ENCODE measurements at places on chromosomes 2 and 18. TPM values are rescaled to one million over a fixed set of nuclear protein-coding genes. Genes with fewer than 3 reads are reported as not detected.

DNA sequence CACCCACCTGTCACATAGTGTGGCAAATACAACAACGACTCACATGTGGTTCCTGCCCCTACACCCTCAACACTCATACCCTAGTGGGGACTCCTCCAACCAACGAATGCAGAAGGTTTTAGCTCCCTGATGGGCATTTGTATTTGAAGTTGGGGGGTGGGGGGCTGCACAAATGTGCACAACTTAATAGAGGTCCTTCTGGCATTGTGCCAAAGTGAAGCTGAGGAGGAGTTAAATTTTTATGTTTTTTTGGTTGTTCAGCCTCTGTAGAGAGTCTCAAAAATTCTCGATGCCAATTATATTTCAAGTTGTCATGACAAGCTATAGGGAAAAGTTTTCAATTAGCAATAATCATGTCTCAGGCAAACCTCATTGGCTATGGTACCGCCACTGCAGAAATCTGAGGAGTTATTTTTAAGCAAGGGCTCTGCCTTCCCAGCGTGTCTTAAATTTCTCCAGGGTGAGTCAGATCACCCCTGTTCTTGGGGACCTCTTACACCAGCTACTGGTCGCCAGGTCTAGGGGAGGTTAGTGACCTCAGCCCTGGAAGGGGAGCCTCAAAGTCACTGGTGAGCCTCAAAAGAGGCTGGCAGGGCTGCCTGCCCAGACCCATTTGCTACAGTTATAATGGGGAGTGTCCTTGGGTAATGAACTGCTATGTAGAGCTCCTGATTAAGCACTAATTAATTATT, 102.7 kb upstream of the TAF1B start:
- peaks cover 39% of the 10 kb centered on the region for H3K4me1 ChIP-seq
- no peaks in the 10 kb centered on the region for H3K36me3 ChIP-seq
- no peak for DNase-seq
- no peak overlapping the region for H3K27ac ChIP-seq
- no peak overlapping the region for H3K4me3 ChIP-seq

Gene CHST10
- total RNA-seq, result 7.8 TPM

GRCh38 chr2:28505361-28505760, 9.5 kb downstream of the PLB1 start:
- no peaks in the 10 kb centered on the region for H3K36me3 ChIP-seq
- no peak overlapping the region for H3K27ac ChIP-seq
- peaks cover 6% of the 10 kb centered on the region for H3K27me3 ChIP-seq

- no peaks in the 10 kb centered on the region for H3K4me1 ChIP-seq
- H3K27ac ChIP-seq, result no peak overlapping the region
- no peak for DNase-seq
- no peak overlapping the region for H3K4me3 ChIP-seq
- H3K27me3 ChIP-seq, result no peaks in the 10 kb centered on the region
Measured at GRCh38 chr2:77479395-77479794, 42.8 kb downstream of the LRRTM4 start.

- no peak for DNase-seq
- H3K4me3 ChIP-seq, result no peak overlapping the region
- no peak overlapping the region for H3K27ac ChIP-seq
- H3K36me3 ChIP-seq, result no peaks in the 10 kb centered on the region
Measured at GRCh38 chr2:19068206-19068605, 290.2 kb downstream of the OSR1 start.

GRCh38 chr18:45374878-45375630, 240.2 kb upstream of the SLC14A2 start:
- no peak overlapping the region for H3K27ac ChIP-seq
- H3K4me1 ChIP-seq, result no peaks in the 10 kb centered on the region
- H3K27me3 ChIP-seq, result peaks cover 49% of the 10 kb centered on the region
- DNase-seq, result no peak
- H3K36me3 ChIP-seq, result no peaks in the 10 kb centered on the region
- no peak overlapping the region for H3K4me3 ChIP-seq

GRCh38 chr2:25878361-25879132, at the start of gene ASXL2:
Gene ASXL2, minus strand, starts transcription at chr2:25878487. Its CDS starts 265 bp downstream, at chr2:25878222.
- peak; percentile 98 for DNase-seq
- H3K27me3 ChIP-seq, result no peaks in the 10 kb centered on the region
- peak within 1 kb of the TSS; percentile 96 for H3K4me3 ChIP-seq
- H3K4me1 ChIP-seq, result peaks cover 66% of the 10 kb centered on the region
- H3K27ac ChIP-seq, result peak within 1 kb of the TSS; percentile 99

Gene SRD5A2
- not detected for total RNA-seq

DNA sequence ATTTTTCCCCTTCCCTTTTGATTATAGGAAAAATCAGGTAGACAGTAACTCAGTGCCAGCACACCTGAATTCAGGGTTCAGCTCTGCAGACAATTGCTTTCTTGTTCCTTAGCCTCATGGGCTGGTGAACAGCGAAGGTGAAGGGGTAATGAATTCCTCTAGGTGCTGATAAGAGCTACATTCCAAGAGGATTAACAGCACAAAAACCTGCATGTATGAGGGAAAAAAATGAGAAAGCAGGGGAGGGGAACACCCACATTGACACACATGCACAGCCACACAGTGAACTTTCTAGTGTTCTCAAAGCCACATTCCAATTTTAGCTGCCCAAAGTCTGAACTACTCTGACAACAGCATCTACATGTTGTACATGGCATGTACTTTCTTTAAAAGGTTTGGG, 46.1 kb downstream of the SPATS2L start:
- no peaks in the 10 kb centered on the region for H3K27me3 ChIP-seq
- H3K27ac ChIP-seq, result no peak overlapping the region
- H3K36me3 ChIP-seq, result no peaks in the 10 kb centered on the region
- no peak overlapping the region for H3K4me3 ChIP-seq

DNA sequence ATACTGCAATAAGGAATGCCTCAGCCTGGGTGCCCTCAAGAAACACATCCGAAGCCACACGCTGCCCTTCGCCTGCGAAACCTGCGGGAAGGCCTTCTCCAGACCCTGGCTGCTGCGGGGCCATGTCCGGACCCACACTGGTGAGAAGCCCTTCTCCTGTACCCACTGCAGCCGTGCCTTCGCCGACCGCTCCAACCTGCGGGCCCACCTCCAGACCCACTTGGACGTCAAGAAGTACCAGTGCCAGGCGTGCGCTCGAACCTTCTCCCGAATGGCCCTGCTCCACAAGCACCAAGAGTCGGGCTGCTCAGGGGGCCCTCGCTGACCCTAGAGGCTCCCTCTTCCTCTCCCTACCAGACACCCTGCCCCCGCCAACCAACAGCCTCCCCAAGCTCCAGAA, 37.6 kb downstream of the UNC80 start:
- no peak overlapping the region for H3K4me3 ChIP-seq
- DNase-seq, result no peak
- H3K27me3 ChIP-seq, result no peaks in the 10 kb centered on the region
- no peak overlapping the region for H3K27ac ChIP-seq
- no peaks in the 10 kb centered on the region for H3K36me3 ChIP-seq
- H3K4me1 ChIP-seq, result no peaks in the 10 kb centered on the region

DNA sequence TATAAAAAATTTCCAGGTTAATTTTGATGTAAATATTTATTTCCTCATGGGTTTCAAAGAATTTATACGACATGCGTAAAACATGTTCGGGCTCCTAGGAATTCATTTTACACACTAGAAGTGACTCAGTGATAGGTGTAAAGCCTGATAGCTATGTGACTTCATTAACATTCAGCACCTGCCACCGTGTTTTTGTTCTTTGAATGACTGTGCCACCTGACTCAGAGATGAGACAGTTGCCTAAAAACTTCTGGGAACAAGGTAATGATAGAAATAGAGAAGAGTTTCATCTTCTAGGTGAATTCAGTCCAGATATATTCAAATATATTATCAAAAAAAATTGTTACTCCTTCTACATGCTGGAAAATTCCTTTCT, 10.0 kb downstream of the IL1R2 start:
- DNase-seq, result peak; percentile 74
- no peak overlapping the region for H3K27ac ChIP-seq
- H3K27me3 ChIP-seq, result no peaks in the 10 kb centered on the region
- no peak overlapping the region for H3K4me3 ChIP-seq
- peaks cover 46% of the 10 kb centered on the region for H3K4me1 ChIP-seq

Gene CD8A
- 180 TPM for total RNA-seq

DNA sequence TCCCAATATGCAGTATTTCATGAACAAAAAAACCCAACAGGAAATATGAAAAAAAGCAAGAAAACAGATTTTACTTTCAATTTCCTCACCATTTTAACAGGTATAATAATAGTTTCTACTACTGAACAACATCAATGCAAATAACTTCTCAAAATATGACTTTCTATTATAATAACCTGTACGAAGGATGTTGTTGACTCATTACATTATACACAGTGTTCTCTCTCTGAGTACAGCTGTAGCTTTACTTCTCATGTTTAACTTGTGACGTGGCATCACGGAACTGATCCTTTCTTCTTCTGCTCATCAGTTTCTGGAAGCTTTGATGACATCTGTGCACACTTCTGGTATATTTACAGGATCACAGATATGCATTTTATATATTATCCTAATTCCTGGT, 40.0 kb downstream of the FAM228A start:
- H3K4me1 ChIP-seq, result peaks cover 4% of the 10 kb centered on the region
- DNase-seq, result no peak
- no peaks in the 10 kb centered on the region for H3K27me3 ChIP-seq
- H3K27ac ChIP-seq, result peak overlapping the region; percentile 91

- peak overlapping the region; percentile 20 for H3K27ac ChIP-seq
- DNase-seq, result peak; percentile 21
- H3K36me3 ChIP-seq, result peaks cover 5% of the 10 kb centered on the region
- no peaks in the 10 kb centered on the region for H3K27me3 ChIP-seq
Measured at GRCh38 chr2:217757108-217757463, 245.7 kb downstream of the TNS1 start.

- no peak overlapping the region for H3K4me3 ChIP-seq
- DNase-seq, result no peak
- H3K27me3 ChIP-seq, result no peaks in the 10 kb centered on the region
- no peaks in the 10 kb centered on the region for H3K36me3 ChIP-seq
- H3K27ac ChIP-seq, result no peak overlapping the region
Measured at GRCh38 chr2:106759966-106760365, 126.0 kb downstream of the ST6GAL2 start.

GRCh38 chr2:28393114-28393836, 617 bp downstream of the FOSL2 start:
- H3K4me1 ChIP-seq, result peaks cover 23% of the 10 kb centered on the region
- peak overlapping the region; percentile 33 for H3K27ac ChIP-seq
- H3K36me3 ChIP-seq, result peaks cover 15% of the 10 kb centered on the region

Gene SLC9A4
- not detected for total RNA-seq

GRCh38 chr2:237818066-237818473, 19.5 kb downstream of the RBM44 start:
- no peak overlapping the region for H3K4me3 ChIP-seq
- H3K27me3 ChIP-seq, result no peaks in the 10 kb centered on the region
- H3K4me1 ChIP-seq, result peaks cover 36% of the 10 kb centered on the region
- H3K27ac ChIP-seq, result no peak overlapping the region
- no peak for DNase-seq

- no peaks in the 10 kb centered on the region for H3K36me3 ChIP-seq
- DNase-seq, result peak; percentile 23
- peaks cover 87% of the 10 kb centered on the region for H3K27me3 ChIP-seq
- H3K4me3 ChIP-seq, result peak within 1 kb of the TSS; percentile 87
Measured at GRCh38 chr2:17878281-17879136, at the start of gene KCNS3. Gene KCNS3, plus strand, starts transcription at chr2:17878667. Its CDS starts 52,342 bp downstream, at chr2:17931009.

Gene SNORC
- 4.0 TPM for total RNA-seq

DNA sequence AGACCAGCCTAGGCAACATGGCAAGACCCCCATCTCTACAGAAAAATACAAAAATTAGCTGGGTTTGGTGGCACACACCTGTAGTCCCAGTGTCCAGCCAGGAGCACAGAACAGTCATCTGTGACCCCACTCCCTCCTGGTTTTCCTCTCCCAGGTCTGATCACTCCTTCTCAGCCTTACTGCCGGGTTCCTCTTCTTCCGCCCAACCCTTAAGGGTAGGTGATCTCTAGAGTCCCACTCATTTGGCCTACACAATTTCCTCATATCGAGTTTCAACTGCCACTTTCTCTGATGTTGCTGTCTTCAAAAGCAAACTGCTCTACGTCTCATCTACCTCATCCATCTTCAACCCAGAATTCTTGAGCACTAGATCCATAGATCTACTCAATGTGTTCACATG, 13.4 kb upstream of the MAT2A start:
- H3K27me3 ChIP-seq, result peaks cover 12% of the 10 kb centered on the region
- no peaks in the 10 kb centered on the region for H3K36me3 ChIP-seq
- no peak overlapping the region for H3K4me3 ChIP-seq
- DNase-seq, result no peak

DNA sequence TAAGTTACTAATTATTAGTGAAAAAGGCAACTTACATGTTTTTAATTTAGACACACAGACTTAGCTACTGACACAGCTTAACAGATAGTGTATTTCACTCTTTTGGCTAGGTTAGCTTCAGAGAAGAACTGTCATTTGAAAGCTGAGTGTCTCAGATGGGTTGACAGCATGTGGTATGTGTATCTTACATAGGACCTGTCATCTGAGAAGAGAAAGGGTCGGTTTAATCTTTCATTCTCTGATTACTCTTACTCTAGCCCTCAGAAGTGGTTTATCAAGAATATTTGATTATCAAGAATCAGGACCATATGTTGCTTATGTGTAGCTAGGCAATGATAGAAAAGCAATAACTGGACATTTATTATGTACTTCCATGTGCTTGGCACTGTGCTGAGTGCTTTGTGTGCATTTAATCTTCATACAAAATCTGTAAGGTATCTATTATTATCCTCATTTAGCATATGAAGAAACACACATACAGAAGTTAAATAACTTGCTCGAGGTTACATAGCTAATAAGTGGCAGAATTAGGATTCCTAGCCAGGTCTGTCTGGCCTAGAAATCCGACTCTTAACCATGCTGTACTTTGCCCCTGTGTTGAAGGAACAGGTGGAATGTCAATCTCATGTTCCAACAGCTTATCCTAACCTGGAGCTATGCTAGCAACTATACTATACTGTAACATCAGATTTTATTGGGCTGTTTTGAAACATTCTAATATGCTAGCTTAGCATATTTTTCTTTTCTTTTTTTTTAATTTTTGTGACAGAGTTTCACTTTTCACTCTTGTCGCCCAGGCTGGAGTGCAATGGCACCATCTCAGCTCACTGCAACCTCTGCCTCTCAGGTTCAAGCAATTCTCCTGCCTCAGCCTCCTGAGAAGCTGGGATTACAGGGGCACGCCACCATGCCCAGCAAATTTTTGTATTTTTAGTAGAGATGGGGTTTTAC, 28.4 kb downstream of the CFLAR start:
- H3K27ac ChIP-seq, result peak overlapping the region; percentile 60
- no peaks in the 10 kb centered on the region for H3K27me3 ChIP-seq
- H3K4me1 ChIP-seq, result peaks cover 34% of the 10 kb centered on the region

DNA sequence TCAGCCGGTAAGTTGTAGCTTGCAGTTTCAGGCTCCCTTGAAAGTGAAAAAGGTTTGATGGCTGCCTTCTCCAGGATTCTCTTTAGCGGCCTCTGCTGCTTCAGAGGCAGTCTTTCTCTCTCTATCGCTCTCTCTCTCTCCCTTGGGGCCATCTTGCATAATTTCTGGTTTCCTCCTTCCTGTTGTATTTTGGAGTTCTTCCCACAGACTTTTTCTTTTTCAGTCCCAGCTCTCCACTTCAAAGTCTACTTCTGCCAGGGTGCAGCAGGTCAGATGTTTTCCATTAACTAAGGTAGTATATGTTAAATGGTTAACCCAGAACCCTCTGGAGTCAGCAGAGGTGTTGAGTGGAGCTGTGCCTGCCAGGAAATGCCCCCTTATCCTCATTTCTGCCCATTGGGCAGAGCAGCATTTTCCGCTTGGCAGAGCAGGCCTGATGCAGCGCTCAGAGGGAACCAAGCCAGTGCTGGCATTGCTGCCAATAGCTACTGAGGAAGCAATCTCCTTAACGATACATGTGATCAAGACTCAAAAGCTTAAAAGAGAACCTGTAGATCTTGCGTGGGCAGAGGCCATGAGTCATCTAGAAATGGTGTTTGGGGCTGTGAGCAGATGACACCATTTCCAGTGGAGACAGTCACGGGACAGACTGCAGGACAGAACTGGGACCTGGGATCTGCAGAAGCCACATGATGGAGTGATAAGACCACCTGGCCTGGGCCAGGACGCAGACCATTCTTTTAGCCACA, 20.8 kb downstream of the DBI start:
- H3K36me3 ChIP-seq, result no peaks in the 10 kb centered on the region
- H3K4me1 ChIP-seq, result peaks cover 17% of the 10 kb centered on the region
- DNase-seq, result peak; percentile 42
